ENCODE measurements at places on chromosomes 4 and X.

- DNase-seq: no peak
Measured at GRCh38 chrX:100647739-100648138, 3.7 kb downstream of the SRPX2 start.

- no peak for DNase-seq
Measured at GRCh38 chr4:15262396-15262795, 165.4 kb upstream of the C1QTNF7 start.

- no peak for DNase-seq
Measured at GRCh38 chr4:93743022-93743421, 85.5 kb upstream of the ATOH1 start.

DNA sequence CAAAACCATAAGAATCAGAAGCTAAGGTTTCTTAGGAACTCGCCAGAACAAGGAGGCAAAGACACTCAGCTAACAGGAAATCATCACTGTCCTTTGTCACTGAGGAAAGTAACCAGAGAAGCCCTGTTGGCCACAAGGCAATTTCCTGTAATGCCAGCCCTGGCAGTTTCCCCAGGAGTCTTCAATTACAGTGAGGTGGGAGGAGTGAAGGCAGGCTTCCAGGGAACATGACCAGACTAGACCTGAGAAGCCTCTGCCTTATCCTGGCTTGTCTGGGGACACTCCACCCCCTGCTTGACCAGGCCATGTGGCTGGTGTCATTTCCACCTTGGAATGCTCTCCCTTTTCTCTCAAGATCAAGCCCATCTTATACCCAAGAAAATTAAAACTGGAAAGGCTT is 125.3 kb downstream of the COL4A6 start:
- DNase-seq: no peak

GRCh38 chr4:165560941-165561340 is 182.1 kb downstream of the CPE start:
- DNase-seq: no peak

GRCh38 chr4:87375719-87376291 is 15.2 kb downstream of the HSD17B11 start:
- peak; percentile 29 for DNase-seq

GRCh38 chr4:82268050-82268825 is 105.6 kb downstream of the HNRNPD start:
- no peak for DNase-seq

DNA sequence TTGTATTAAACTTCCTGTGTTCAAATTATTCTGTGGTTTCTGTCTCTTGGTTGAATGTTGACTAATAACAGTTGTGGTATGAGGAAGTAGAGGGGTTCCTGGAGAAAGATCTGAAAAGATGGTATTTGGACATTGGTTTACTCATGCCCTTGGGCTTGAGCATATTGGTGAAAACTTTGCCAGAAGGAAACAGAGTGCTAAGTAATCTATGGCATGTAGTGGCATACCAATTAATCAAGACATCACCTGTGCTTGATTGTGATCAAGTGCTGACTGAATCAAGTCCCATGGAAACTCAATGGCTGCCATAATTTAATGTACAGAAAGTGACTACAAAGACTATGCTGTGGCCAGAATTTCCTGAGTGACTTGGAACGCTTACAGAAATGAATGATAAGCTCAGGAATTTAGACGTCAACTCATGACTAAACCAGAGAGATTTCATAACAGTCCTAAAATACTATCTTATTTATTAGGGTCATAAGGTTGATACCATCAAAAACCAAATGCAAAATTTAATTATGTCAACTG is 2062.9 kb downstream of the ARAP2 start:
- peak; percentile 80 for DNase-seq

DNA sequence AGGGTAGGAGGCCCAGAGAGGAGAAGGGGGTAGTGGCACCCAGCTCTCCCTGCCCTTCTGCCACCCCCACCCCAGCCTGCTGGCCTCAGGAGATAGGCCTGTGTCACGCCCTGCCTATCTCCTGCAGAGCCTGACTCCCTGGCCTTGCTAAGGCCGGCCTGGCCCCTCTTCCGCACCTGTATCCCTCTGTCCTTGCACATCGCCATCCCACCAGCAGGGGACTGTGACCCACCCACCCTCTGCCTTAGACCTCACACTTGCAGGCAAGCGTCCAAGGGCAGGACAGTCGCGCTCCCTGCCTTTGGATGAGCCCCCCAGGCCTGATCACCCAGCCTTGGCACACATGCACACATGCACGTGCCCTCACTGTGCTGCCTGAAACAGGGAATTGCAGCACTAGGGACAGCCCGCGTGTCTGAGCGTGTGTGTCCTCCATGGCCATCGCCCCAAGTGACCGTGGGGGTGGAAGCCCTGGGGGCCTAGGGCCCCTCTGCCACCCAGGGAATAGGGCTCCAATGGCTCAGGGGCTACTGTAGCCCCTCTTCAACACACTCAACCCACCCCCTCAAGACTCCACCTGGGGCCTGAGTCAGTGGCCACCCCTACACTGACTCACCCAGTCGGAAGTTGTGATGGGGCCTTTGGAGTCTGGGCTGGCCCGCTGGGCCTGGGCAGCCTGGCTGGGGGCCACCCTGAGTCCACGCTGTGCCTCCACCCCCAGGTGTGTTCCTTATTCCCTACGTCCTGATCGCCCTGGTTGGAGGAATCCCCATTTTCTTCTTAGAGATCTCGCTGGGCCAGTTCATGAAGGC is 2.1 kb downstream of the SLC6A8 start:
- DNase-seq: no peak

- no peak for DNase-seq
Measured at GRCh38 chr4:186016796-186017195, 52.2 kb upstream of the TLR3 start.

GRCh38 chr4:141099326-141099725 is 33.9 kb downstream of the RNF150 start:
- no peak for DNase-seq

DNA sequence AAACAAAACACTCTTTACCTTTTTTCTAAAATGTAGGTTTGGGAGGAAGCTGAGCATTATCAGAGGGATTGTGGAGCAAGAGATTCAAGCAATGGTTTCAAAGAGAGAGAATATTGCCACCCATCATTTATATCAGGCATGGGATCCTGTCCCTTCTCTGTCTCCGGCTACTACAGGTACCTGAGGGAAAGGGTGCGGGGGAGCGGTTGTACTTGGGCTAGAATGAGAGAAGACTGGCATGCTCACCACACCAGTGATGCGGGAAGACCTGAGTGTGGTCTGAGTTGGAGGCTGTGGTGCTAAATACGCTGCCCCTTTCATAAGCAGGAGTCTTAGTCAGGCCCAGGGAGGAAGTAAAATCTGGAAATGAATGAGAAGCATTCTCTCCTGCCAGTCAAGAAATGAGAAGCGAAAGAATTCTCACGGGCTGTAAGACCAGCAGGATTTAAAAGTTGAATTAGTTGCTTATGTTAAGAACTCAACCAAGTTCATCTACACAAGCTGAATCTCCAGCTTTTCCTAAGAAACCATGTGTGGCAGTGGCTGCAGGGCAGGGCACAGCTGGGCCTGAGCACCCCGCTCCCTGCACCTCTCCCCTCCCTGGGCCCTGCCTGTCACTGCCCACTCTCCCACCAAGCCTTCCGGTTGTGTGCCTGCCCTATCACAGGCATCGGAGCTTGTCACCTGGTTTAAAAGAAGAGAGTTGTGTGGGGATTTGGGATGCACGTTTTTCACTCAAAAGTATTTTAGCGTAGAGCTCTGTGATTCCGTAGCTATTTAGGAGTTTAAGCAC is 24.8 kb upstream of the MSANTD1 start:
- DNase-seq: no peak

DNA sequence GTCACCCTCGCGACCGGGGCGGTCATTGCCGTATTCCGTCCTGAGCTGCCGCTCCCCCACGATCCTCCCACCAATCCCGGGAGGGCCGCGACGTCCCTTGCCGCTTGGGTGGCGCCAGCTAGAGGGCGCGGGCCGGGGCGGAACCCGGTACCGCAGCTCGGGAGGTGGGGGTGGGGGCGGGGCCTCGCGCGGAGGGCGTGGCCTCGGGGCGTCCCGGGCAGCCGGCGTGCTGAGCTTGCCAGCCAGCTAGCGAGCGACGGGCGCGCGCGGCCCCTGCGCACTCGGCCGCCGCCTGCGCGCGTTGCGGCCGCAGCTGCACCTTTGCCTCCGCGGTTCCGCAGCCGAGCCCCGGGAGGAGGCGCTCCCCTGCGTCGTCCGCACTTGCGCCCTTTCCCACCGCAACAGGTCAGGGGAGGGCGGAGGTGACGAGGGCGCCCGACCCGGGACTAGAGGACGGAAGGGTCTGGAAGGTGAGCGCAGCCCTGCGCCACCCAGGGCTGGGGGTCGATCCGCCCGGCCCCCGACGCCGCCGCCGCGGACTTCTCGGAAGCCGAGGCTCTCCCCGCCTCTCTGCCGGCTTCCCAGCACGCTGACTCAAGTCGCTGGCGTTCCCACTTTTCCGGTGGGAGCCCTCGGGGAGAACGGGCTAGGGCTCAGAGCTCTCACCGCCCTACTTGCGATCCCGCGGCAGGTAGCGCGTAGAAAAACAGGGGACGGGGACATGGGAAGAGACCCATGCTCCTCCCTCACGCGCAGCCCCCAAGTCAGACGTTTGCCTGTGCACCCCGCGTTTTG is at the start of gene AFF1:
AFF1 (plus strand) TSS at position 241 of the 795 bp plus-strand sequence. CDS start 13,523 bp downstream, outside the sequence.
- DNase-seq: peak; percentile 74

DNA sequence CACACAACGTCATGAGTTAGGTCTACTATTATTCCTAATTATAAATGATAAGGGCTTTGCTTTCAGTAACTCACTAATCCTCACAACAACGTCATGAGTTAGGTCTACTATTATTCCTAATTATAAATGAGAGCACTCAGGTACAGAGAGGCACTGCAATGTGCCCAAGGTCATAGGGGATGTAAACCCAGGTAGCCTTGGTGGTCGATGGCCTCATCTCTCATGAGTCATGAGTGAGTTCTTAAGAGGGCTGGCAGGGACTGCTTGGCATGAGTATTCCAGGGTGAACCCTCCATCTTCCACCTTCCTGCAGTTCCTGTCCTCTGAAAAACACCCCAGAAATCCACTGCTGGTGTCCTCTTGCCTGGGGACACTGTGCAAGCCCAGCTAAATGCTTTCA is 317.1 kb downstream of the STK32B start:
- peak; percentile 79 for DNase-seq

GRCh38 chr4:140094438-140095420 is 59.3 kb downstream of the MAML3 start:
- DNase-seq: no peak

- DNase-seq: no peak
Measured at GRCh38 chr4:110975338-110975737, 352.5 kb upstream of the PITX2 start.

DNA sequence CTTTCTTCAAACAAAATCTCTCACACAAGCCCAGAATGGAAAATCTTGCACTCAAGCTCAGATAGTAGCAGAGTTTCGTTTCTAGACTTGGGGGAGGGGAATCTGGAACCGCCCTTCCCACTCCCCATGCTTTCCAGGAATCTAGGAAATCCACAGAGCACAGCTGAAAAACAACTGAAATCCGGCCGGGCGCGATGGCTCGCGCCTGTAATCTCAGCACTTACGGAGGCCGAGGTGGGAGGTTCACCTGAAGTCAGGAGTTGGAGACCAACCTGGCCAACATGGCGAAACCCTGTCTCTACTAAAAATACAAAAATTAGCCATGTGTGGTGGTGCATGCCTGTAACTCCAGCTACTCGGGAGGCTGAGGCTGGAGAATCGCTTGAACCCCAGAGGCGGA is 127.3 kb upstream of the SLC34A2 start:
- no peak for DNase-seq

DNA sequence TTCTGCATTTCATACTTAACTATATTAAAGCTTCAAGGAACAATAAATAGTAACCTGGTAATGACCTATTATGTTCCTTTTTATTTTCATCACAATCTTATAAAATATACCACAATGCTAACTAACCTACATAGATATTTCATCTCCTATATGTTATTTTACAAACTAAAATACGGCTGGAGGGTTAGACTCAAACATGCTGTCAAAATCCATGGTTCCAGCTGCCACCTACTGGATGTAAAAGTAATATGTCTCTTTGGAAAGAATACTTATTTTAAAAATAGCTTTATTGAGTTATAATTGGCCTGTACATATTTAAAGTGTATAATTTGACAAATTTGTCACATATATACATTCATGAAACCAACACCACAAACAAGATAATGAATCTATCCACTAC is 15.0 kb downstream of the RGN start:
- DNase-seq: peak; percentile 8

GRCh38 chr4:52750819-52751486 is at the start of gene ERVMER34-1:
Gene ERVMER34-1, minus strand, starts transcription at chr4:52751425. Its CDS starts 5,905 bp downstream, at chr4:52745520.
- DNase-seq: no peak

- DNase-seq: no peak
Measured at GRCh38 chr4:185265942-185266341, 56.5 kb downstream of the SNX25 start.

- no peak for DNase-seq
Measured at GRCh38 chr4:46594661-46595060, 204.7 kb upstream of the GABRA2 start.

DNA sequence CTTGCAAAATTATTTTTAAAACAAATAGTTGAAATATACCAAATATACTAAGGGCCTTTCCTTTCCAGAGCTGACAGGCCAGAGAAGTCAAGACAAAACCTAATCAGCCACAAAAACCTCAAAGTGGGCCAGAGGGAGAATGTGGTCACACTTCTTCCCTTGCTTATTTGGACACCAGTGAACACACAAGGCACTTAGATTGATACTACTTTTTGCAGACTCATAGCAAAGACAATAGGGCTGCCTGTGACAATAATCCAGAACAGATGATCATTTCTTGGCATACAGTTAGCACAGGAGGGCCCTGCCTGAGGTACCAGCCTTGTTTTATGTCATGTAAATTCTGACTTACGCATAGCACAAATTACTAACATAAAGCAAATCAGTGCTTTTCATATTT is 215.7 kb upstream of the NEIL3 start:
- DNase-seq: no peak

DNA sequence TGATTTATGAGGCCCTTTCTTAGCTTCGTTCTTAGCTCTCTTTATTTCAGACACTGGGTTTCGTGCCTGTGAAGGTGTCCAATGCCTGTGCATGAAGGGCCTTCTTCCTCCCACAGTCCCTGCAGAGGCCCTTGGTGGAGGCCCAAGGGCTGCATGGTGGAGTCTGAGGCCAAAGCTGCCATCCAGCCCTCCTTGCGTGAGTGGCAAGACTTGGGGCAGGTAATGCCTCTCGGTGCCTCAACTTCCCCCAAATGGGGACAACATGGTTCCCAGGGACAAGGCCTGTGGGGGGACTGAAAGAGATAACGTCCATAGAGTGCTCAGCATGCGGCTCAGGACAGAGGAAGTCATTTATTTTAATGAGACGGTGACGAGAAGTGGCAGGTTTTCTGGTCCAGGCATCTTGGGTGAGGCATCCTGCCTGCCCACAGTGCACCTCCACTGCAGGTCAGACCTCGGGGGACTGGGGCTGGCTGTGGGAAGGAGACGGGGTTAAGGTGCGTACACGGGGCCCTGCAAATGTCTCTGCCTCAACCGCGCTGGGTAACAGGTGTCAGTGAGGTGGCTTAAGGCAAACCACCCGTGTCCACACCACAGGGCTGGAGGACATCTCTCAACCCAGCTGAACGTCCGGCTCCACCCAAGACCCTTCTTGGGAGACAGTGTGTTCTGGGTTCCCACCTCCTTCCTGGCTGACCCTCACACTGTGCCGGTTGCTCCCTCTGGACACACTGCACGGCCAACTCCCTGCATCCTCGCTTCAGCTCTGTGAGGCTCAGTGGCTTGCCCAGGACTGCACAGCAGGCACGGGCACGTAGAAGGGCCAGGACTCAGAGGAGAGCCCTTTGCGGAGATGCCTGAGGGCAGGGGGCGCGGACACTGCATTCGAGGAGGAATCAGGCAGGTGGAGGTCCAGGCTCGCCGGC is 50.5 kb downstream of the PSAPL1 start:
- DNase-seq: no peak
